H9 (cell line): ENCODE measurements at places on chromosomes 5 and 9. TPM values are rescaled to one million over a fixed set of nuclear protein-coding genes. Genes with fewer than 3 reads are reported as not detected.

- DNase-seq = no peak
Measured at GRCh38 chr5:158409507-158409906, 550.6 kb upstream of the CLINT1 start.

Gene PPP2R2B
- total RNA-seq = 14.3 and 15.2 TPM in 2 replicates

- no peak for DNase-seq
Measured at GRCh38 chr5:80037366-80037765, 2.2 kb downstream of the THBS4 start.

- DNase-seq = no peak
Measured at GRCh38 chr5:147346006-147346561, 111.3 kb downstream of the STK32A start.

DNA sequence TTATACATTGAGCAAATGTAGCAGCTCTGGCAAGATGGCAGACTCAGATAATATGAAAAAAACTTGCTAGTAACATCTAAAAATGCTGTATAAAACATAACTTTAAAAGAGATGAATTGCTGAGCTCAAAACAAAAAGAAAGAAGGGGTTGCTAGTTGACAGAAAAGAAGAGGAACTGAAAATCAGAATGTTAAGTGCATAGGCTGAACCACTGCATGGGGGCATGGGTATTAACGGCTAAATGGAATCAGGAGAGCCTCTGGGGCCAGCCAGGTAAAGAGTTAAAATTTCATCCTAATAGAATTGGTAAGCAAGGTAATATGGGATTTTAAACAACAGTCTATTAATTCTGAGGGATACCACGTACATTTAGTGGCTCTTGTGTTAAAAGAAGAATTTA is 146.8 kb downstream of the SMC2 start:
- no peak for DNase-seq

DNA sequence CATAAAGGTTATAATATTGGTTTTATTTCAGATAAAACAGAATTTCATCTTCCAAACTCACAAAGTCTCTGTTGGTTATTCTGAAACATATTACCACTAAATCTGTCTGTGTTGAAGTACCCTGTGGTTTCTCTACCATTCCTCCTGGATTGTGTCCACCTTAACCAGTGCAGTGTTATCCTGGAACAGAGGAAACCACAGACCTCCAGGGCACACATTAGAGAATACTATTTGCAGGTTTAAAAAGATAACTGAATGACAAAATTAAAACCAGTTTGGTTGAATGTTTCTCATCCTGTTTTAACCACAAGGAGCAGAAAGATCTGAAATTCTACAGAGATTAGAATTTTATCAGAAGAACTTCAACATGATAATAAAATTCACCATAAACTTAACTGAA is 251.8 kb downstream of the CWC27 start:
- no peak for DNase-seq

Gene TENT4A
- 25.6 and 25.7 TPM in 2 replicates for total RNA-seq

GRCh38 chr9:98263080-98263479 is 7.6 kb upstream of the TBC1D2 start:
- DNase-seq = no peak

Gene CD72
- 3.3 and 3.9 TPM in 2 replicates for total RNA-seq

GRCh38 chr9:114524247-114524681 is 19.0 kb upstream of the WHRN start:
- no peak for DNase-seq

- DNase-seq = peak; percentile 29
Measured at GRCh38 chr9:90822866-90823265, 21.2 kb downstream of the SYK start.

Gene EIF4E1B
- 1.3 and 1.8 TPM in 2 replicates for total RNA-seq

DNA sequence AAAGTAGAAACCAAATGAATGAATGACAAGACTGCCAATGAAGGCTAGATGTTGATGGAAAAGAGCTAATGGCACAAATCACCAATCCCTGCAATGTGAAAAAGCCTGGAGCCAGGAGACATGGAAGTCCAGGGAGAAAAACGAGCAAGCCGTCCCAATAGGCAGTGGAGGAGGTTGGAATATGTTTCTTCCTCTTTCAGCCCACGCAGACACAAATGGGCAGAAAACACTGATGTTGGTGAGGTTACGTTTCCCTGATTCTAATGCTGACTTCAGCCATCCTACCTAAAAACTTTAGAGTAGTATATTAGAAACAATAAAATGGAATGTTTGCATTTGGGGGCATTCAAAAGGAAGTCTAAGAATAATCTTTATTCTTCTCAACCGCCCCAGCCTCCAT is 23.9 kb upstream of the KIF2A start:
- no peak for DNase-seq

GRCh38 chr5:160772854-160773253 is 79.2 kb downstream of the ATP10B start:
- no peak for DNase-seq

GRCh38 chr9:109043578-109043977 is 30.3 kb upstream of the CTNNAL1 start:
- no peak for DNase-seq

GRCh38 chr9:120387257-120388002 is 192.5 kb downstream of the CDK5RAP2 start:
- no peak for DNase-seq

DNA sequence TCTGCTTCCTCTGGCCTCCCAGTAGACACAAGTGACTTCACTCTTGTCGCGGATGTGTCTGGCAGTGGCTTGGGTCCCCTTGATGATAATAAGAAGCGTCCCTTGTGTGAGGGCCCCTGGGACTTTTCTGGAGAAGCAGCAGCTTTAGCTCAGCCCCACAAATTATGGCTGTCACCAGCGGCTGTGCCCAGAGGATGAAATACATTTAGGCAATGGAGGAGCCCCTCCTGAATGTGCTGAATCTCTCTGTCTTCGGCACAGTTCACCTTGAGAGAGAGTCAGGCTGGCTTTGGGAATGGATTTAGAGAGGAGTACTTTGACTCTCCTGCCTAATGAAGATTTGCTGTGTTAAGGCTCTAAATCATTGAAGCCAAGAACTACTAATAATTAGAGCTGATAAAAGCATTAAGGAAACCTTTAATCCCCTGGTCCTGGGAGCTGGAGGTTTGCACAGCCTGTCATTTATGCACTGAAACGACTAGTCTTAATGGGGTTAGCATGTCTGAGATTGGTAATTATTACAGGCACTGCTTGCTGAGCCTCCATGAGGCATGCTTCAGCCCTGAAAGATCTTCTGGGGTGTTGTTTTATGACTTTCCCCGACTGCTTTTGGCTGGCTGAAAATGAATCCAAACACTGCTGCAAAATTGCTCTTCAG is 127.0 kb downstream of the TENT4A start:
- DNase-seq = no peak

- DNase-seq = no peak
Measured at GRCh38 chr5:103901885-103902284, 339.3 kb upstream of the NUDT12 start.

- no peak for DNase-seq
Measured at GRCh38 chr5:149419859-149420544, 40.9 kb upstream of the IL17B start.

DNA sequence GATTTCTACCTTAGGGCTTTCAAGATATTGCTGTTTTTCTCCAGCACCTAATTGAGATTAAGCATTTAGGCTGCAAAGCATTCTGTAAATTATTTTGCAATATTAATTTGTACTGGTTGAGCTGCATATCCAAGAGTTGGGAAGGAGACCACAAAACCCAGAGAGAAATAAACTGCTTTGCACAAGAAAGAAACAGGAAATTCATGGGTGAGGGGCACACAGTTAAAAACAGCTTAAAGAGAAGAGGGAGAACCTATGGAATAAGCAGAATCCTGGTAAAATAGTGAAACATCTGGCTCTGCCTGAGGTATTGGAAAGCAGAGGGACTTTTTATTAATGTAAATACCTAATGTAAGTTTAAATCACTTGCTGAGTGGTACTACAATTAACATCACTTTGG is 243.0 kb downstream of the TMEM167A start:
- no peak for DNase-seq
